ENCODE measurements at places on chromosomes 16 and 17. TPM values are rescaled to one million over a fixed set of nuclear protein-coding genes. Genes with fewer than 3 reads are reported as not detected.

DNA sequence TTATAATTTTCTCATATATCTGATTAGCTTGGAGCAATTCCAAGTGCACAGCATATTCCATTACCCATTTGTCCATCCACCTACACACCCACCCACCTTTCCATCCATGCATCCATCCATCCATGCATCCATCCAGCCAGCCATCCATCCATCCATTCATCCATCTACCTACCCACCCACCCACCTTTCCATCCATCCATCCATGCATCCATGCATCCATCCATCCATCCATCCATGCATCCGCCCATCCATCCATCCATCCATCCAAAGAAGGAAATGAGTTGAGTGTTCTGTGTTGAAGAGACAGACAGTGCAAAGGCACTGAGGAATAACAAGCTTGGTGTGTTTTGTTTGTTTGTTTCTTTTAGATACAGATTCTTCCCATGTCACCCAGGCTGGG is 78.7 kb upstream of the FAM20A start:
- no peak for DNase-seq

GRCh38 chr17:44940768-44941167 is 6.8 kb downstream of the KIF18B start:
- no peak for DNase-seq

- no peak for DNase-seq
Measured at GRCh38 chr16:66245072-66245471, 121.4 kb upstream of the CDH5 start.

- peak; percentile 43 for DNase-seq
Measured at GRCh38 chr16:12228602-12229499, 252.3 kb downstream of the SNX29 start.

GRCh38 chr16:19105891-19106624 is 7.7 kb upstream of the ITPRIPL2 start:
- no peak for DNase-seq

DNA sequence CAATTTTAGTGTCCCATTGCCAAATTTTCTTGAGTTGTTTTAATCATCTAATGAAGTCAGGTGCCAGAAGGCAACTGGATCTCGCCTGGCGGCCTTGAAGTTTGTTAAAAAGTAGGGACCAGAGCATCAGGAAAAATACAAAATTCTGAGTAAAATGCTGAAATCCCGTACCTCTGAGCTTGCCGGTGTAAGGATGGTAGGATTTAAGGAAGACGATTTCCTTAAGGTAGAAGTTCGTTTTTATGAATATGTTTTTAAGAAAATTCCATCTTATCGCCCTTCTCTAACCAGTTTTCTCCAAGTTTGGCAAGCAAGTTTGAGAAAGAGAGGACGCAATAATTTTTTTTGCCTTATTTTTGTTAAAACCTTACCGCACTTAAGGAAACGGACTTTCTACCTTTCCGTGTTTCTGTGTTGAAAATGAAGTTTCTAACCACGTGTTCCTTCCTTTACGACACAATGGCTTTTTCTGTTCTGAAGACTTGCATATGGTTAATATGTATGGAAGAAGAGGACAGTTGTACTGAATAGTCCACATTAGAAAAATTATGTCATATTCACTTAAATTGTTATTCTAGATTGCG is 748 bp downstream of the ATF7IP2 start:
- DNase-seq, result peak; percentile 4

- peak; percentile 96 for DNase-seq
Measured at GRCh38 chr17:50203604-50204345, 2.3 kb upstream of the COL1A1 start.

DNA sequence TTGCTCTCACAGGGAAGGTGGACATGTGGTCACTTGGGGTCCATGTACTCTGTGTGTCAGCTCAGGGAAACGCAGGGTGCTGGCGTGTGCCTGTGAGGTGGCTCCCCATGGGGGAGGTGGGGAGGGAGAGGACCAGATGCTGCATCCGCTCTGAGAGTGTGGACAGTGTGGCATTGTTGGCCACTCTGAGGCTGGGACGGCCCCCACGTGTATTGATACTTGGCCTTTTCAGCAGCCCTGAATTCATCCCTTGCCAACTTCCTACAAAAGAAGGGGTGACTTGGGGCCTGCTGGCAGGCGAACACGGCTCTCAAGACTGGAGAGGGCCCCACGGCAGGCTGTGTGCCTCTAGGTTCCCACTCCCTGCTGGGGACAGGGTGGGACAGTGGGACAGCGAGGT is 120.1 kb downstream of the RAB11FIP4 start:
- DNase-seq, result no peak

GRCh38 chr17:2804912-2805311 is 8.7 kb downstream of the RAP1GAP2 start:
- DNase-seq, result no peak

DNA sequence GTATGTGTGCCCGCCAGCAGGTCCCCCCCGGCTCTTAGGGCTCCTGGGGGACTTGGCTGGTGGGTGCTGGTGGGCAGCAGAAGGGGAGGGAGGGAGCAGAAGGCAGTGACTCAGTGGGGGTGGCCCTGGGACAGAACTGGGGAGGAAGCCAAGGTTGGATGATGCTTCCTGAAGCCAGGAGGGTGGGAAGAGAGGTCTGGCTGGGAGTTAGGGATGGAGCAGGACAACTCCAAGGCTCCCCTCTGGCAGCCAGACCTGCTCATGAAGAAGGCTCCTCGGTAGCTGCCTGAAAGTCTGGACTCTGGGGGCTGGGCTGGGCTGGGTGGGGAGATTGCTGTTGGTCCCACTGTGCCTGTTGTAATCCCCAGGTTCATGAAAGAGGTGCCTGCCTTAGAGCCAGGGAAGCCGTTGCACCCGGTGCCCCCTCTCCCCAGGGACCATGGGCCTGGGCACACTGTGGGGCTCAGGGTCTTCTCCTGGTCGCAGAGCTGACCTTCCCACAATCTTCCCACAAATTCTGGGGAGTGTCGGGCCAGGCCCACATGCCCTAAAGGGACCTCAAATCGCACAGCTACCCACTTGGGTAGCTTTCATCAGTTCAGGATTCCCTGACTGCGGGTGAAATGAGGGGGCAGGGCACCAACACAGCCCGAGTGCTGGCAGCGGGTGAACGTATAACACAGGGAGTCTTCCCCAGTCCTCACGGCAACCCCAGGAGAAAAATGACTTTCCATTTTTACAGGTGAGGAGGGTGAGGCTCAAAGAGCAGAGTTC is 1.1 kb upstream of the PLEKHG4 start:
- no peak for DNase-seq

DNA sequence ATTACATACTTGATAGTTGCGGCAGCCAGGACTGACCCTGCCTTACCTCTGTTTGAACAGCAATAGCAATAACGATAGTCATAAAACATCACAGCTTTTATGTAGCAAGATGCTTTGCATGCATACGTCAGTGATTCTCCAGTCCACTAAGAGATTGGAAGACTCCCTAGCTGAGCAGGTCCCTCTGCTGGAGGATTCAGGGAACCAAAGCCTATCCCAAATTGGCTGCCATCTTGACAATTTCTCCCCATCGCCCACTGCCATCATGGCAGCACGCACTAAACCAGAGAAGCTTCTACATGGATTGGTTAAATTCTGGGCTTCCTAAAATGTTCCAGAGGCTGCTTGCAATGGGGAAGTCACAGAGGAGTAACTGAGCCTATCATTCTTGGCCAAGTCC is 360.6 kb upstream of the XYLT1 start:
- DNase-seq, result no peak

DNA sequence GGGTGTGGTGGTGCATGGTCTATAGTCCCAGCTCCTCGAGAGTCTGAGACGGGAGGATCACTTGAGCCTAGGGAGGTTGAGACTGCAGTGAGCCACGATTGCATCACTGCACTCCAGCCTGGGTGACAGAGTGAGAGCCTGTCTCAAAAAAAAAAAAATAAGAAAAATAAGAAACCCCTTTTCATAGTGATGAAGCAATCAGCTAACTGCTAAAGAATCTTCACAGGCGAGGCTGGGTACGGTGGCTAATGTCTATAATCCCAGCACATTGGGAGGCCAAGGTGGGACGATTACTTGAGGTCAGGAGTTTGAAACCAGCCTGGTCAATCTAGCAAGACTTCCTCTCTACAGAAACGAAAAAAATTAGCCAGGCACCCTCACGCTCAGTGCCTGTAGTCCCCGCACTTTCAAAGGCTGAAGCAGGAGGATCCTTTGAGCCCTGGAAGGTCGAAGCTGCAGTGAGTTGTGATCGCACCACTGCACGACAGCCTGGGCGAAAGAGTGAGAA is 760 bp downstream of the SLFN12L start:
- DNase-seq, result no peak

DNA sequence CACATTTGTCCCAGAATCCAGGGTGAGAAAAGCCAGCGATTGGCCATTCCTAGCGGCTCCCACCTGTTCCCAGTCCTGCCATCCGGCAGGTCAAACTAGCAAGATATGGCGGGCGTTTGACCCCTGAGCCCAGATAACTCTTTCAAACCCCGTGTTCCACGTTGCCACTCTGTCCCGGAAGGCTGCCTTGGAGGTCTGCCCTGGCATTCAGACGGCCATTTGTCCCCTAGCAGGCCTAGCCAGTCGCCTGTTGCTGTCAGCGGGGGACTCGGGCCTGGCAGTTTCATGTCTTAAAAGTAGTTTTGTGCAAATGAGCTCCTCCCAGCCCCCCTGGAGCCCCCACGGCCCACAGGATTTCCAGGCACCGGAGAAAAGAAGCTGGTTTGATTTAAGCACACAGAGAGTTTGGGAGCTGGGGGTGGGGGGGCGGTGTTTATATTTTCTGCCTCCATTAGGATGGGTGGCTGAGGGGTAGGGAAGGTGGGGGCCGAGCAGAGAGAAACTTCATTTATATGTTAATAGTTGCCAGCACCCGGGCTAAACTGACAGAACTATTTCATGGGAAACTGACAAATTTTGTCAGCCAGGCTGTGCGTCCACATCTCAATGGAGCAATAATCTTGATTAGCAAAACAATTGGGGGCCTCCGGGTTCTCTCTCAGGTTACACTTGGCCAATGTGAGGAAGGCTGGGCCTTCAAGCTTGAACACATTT is 240.9 kb upstream of the SALL1 start:
- DNase-seq, result no peak

Gene TTYH2
- polyA plus RNA-seq, result 72.7 TPM

Gene OR3A1
- polyA plus RNA-seq, result not detected

Gene SNX20
- polyA plus RNA-seq, result 1.1 TPM

Gene ST6GALNAC2
- 3.2 TPM for polyA plus RNA-seq

Gene ABCA6
- 15.9 TPM for polyA plus RNA-seq

Gene CA7
- polyA plus RNA-seq, result not detected

Gene WDR90
- 23.0 TPM for polyA plus RNA-seq

Gene ZCCHC14
- polyA plus RNA-seq, result 16.7 TPM

Gene TEDC2
- polyA plus RNA-seq, result 4.7 TPM
